ENCODE measurements at places on chromosomes 4 and X. TPM values are rescaled to one million over a fixed set of nuclear protein-coding genes. Genes with fewer than 3 reads are reported as not detected.

The SSX3 gene
- total RNA-seq, result not detected

The FGD1 gene
- 4.2 TPM for total RNA-seq

The DUX4 gene
- total RNA-seq, result not detected

The SPANXN3 gene
- total RNA-seq, result not detected

The MAB21L2 gene
- under 0.01 TPM for total RNA-seq

The SCLT1 gene
- total RNA-seq, result 39.7 TPM

The CT47C1 gene
- total RNA-seq, result not detected

The CLDN34 gene
- not detected for total RNA-seq

The SMIM10 gene
- total RNA-seq, result 2.1 TPM

The HTR2C gene
- total RNA-seq, result not detected

The COX7B2 gene
- not detected for total RNA-seq

The TLL1 gene
- total RNA-seq, result 2.6 TPM

The DMRTC1 gene
- not detected for total RNA-seq

The ATP11C gene
- 17.7 TPM for total RNA-seq

The ARL9 gene
- total RNA-seq, result not detected

The C4orf46 gene
- 16.2 TPM for total RNA-seq

The CTAG1A gene
- not detected for total RNA-seq

The SLC2A9 gene
- total RNA-seq, result 1.0 TPM

The XPNPEP2 gene
- total RNA-seq, result 3.7 TPM

The FHIP1A gene
- total RNA-seq, result 15.1 TPM

The CTAG1B gene
- total RNA-seq, result not detected

The SSX4 gene
- not detected for total RNA-seq

The FRAS1 gene
- 15.1 TPM for total RNA-seq

The OPRPN gene
- total RNA-seq, result not detected

The FANCB gene
- 7.8 TPM for total RNA-seq

The UCHL1 gene
- 12.5 TPM for total RNA-seq

The TEX13D gene
- total RNA-seq, result not detected

The RELL1 gene
- 82.5 TPM for total RNA-seq

The MAGEA2B gene
- total RNA-seq, result not detected

The AFAP1 gene
- 29.2 TPM for total RNA-seq

The ENPEP gene
- total RNA-seq, result 9.9 TPM

The HTATSF1 gene
- total RNA-seq, result 45.9 TPM

The ATP8A1 gene
- 39.7 TPM for total RNA-seq

The MAGEB1 gene
- not detected for total RNA-seq

The CYTL1 gene
- 2.1 TPM for total RNA-seq

The EOLA2 gene
- 8.9 TPM for total RNA-seq

The PLAC1 gene
- not detected for total RNA-seq

The KLHL13 gene
- 80.9 TPM for total RNA-seq

The PDCL2 gene
- total RNA-seq, result not detected
